ENCODE measurements at places on chromosomes 2 and 18.
A peak's percentile ranks its signal among the peaks of the same experiment; 100 is the strongest.

- DNase-seq, result no peak
Measured at GRCh38 chr2:104939570-104940217, 85.8 kb downstream of the POU3F3 start.

GRCh38 chr2:27307287-27307544 lies 1.0 kb downstream of the UCN start:
- DNase-seq, result no peak

- peak; percentile 67 for DNase-seq
Measured at GRCh38 chr2:206212673-206213513, 53.2 kb downstream of the EEF1B2 start.

DNA sequence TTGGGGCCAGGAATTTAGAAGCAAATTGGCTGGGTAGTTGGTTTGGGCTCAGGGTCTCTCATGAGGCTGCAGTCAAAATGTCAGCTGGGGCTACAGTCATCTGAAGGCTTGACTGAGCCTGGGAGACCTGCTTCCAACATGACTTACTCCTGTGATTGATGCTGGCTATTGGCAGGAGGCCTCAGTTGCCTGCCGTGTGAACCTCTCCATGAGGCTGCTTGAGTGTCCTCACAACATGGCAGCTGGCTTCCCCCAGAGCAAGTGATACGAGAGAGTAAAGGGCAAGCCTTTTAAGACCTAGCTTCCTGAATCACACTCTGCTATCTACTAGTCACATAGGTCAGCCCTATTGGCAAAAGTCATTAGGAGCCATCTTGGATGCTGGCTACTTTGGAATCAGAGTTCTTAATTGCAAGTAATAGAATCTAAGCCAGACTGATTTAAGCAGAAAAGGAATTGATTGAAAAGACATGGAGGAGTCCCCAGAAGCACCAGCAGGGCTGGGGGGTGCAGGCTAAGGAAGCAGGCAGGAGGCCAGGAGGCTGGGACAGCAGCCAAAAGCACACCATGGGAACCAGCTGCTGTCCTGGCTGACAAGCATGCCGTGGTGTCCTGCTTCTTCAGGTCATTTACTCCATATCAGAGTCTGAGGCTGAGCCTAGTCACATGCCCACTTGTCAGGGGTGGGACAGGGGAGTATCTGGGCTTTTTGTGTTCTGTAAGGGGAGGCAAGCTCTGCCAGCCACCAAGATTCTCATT lies 7.8 kb upstream of the GIGYF2 start:
- peak; percentile 43 for DNase-seq

DNA sequence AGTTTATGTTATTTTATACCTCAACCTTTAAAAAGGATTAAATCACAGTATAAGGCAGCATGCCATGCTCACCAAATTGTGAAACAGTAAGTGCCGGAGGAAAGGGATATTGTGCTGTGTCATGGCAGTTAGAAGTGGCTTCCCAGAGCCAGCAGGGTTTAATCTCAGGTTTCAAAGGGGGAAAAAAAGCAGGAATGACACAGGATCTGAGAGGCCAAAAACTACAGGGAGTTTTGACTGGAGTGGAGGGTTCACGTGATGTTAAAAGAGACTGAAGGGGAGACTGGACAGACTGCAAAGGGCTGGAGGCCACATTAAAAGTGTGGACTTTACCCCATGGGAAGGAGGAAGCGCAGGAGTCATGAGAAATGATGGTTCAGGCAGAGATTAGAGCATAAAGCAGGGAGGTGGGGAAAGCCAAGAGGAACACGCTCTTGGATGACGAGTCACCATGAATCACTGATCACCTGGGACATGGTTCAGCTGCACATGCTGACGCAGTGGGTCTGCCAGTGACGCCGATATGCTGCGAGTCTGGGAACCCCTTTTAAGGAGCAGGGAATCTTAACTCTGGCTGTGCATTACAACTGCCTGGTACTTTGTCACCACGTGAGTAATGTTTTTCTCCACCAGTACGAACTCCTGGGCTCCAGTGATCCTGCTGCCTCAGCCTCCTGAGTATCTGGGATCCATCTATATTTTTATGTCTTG lies 6.1 kb downstream of the CHMP1B start:
- peak; percentile 99 for DNase-seq

DNA sequence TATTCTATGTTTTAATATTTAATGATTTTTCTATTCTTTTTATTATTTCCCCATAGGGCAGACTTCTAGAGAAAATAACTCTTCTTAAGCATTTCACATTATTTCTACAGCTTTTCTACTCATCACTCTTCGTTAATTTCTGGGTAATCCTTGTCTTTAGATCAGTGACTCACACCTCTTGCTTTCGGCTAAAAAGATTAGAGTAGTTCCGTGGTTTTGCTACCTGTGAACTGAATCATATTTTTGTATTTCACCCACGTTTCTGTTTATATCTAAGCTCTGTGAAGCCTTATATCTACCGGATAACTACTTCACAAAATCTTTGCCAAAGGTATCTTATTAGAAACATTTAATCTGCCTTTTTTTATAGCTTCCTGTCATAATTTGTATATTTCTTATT lies 685.5 kb upstream of the FSHR start:
- peak; percentile 1 for DNase-seq

DNA sequence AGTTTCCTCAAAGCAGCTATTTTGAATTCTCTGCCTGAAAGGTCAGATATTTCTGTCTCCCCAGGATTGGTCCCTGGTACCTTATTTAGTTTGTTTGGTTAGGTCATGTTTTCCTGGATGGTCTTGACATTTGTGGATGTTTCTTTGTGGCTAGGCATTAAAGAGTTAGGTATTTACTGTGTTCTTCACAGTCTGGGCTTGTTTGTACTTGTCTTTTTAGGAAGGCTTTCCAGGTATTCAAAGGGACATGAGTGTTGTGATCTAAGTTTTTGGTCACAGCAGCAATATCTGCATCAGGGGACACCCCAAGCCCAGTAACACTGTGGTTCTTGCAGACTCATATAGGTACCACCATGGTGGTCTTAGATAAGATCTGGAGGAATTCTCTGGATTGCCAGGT lies 11.8 kb downstream of the MYO3B start:
- DNase-seq, result no peak

- no peak for DNase-seq
Measured at GRCh38 chr18:54772056-54772455, 56.2 kb upstream of the RAB27B start.

DNA sequence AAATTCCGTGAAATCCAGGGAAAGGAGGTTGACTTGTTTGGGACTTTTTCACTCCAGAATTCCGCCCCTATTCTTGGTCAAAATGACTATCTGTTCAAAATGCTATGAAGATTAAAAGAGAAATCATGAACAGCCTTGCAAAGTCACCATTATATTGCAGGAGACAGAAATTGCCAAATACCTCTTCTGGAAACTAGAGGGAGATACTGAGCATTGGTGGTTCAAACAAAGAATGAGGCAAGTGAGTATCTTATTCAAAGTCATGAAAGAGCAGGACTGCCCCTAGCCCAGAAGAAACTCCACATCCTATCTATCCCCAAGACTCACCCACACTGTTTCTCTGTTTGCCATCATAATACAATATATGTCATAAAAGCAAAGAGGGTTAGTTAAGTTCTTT lies 862.3 kb upstream of the POU3F3 start:
- no peak for DNase-seq

DNA sequence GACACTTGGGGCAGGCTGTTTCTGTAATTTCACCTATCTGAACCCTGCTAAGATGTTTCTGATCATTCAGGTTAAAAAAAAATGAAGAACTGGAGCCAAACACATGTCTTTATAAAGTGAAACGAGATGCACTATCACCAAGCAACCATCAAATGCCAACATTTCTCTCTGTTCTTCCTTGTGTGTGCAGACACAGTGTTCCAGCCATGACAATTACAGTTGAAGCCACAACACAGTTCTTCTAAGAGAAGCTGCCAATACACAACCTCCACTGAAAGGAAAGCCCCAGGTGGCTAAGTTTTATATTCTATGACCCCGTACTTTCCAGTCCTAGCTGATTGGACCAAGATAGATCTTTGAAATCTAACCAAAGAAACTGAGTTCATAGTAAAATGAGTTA lies 181.8 kb downstream of the RAD51AP2 start:
- DNase-seq, result no peak

GRCh38 chr2:54404270-54404669 lies 51.9 kb upstream of the SPTBN1 start:
- peak; percentile 33 for DNase-seq

- DNase-seq, result peak; percentile 9
Measured at GRCh38 chr2:151767536-151767935, 33.3 kb upstream of the NEB start.

- peak; percentile 68 for DNase-seq
Measured at GRCh38 chr2:126220331-126220730, 435.6 kb upstream of the GYPC start.

- no peak for DNase-seq
Measured at GRCh38 chr2:85760371-85760770, 6.6 kb downstream of the ATOH8 start.

GRCh38 chr2:239238839-239239606 lies 161.8 kb downstream of the HDAC4 start:
- DNase-seq, result no peak

GRCh38 chr2:191580581-191580980 lies 97.4 kb upstream of the NABP1 start:
- DNase-seq, result no peak

DNA sequence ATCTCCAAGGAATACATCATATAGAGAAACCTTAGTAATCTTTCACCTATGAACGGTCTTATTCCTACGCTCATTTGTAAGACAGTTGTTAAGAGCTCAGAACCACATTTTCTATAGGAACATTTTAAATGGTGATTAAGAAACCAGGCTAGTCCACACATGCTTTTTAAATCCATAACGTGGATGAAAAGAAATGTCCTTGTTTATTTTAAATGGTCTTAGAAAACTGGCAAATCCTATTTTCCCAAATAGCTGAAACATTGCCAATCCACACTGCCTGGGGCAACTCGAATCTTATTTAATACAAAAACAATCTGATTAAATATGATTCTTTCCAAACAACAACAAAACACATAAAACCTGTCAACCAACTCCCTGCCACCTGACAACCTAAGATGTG lies 23.7 kb downstream of the METTL8 start:
- peak; percentile 48 for DNase-seq

GRCh38 chr2:24304098-24304497 lies 56.2 kb downstream of the ITSN2 start:
- peak; percentile 2 for DNase-seq

DNA sequence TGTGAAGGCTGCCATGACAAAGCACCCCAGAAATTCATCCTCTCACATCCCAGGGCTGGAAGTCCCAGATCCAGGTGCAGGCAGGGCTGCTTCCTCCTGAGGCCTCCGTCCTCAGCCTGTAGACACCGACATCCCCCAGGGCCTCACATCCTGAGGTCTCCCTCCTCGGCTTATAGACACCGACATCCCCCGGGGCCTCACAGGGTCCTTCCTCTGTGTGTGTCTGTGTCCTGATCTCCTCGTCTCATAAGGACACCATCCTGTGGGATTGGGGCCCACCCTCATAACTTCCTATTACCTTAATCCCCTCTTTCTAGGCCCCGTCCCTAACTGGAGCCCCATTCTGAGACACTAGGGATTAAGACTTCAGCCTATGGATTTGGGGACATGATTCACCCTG lies 92.0 kb upstream of the SNTG2 start:
- DNase-seq, result no peak

DNA sequence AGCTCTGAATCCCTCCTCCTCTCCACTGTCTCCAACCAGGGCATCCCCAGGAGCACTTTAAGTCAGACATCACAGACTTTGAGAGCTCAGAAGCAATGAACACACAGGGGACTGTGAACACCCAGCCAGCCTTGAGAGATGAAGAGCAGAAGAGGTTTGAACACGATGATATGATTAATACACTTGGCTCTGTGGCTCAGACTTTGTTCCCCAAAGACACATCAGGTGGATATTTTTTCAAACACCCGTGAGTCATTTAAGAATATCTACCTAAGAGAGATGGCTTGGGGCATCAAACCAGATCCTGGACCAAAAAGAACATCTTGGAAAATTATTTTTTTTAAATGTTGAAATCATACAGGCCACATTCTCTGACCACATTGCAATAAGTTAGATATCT lies 134.9 kb upstream of the OTOS start:
- no peak for DNase-seq

GRCh38 chr2:72921853-72922252 lies 4.5 kb downstream of the EMX1 start:
- no peak for DNase-seq

DNA sequence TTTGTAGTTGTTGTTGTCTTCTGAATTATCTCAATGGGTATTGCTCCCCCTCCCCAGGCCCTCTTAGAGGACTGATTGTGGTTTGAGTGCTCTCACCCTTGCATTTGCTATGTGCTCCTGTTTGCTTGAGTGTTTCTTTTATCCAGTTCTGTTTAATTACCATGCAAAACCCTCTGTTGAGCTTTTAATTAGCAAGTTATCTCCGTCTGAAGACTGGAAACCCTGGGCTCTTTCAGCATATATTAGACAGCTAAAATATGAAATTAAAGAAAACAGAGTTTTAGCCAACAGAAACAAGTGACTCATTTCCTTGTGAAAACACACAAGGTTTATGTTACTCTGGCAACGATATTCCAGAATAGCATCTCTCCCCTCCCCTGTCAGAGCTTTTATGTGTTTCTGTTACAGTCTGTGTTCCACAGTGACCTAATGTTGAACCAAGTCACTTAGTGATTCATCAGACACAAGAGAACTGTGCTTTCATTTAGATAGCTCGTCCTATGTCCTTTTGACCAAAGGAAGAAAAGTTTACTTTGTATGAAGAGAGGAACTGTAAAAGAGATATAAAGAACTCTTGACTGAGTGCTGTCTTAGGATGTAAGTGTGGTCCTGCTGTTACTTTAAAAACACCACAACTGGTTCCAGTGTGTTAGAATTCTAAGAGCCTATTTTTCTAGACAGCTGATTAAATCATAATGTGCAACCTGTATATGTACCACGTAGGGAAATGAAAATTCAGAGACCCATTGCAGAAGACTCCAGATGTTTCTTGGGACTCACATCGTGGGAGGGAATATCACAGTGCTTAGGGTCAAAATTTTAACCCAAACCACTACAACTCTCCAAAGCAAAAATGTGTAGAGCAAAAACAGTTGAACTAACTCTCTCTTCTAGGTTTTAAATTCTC lies 172.8 kb upstream of the RBMS1 start:
- DNase-seq, result peak; percentile 98

GRCh38 chr2:191571163-191571769 lies 106.7 kb upstream of the NABP1 start:
- DNase-seq, result peak; percentile 82

DNA sequence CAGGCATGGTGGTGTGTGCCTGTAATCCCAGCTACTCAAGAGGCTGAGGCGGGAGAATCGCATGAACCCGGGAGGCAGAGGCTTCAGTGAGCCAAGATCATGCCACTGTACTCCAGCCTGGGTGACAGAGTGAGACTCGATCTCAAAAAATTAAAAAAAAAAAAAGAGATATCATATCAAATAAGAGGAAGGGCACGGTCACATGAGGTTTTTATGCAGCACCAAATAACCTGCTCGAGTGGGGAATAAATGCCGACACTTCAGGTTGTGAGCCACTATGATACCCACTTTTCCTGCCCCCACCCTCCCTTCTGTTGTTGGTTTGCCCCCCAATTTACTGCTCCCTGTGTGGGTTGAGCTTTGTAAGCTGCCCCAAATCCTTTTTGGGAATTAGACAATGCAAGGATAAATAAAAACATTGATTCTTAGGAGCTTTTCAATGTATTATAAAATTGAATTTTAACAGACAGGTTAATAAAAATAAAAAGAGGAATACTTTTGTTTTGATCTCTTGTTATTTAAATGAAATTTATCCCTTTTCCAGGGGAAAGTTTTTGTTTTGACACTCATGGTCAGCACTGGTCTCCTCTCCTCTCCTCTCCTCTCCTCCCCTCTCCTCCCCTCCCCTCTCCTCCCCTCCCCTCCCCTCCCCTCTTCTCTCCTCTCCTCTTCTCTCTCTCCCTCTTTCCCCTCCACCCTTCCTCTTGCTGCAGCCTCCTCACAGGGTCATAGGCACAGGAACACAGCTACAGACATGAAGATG lies 29.2 kb downstream of the CD8B start:
- no peak for DNase-seq

Data from M059J (cell line).